ENCODE measurements at places on chromosomes 5 and 9.

DNA sequence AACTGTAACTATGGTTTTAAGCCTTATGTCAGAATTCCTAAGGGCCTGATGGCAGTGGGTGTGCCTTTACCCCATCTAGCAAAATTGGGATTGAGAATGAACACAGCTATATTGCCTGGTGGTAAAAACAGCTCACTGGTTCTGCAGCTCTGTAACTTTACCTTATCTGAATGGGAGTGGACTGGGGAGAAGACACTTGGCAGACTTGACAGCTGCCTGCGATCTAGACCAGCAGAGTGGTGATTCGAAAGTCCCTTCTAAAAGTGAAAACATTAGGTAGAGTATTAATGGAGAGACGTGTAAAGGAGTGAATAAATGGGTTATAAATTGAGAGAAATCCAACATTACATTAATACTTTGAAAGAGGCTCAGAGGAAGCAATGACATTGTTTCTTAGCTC is 289.1 kb upstream of the EDIL3 start:
- no peak for DNase-seq

DNA sequence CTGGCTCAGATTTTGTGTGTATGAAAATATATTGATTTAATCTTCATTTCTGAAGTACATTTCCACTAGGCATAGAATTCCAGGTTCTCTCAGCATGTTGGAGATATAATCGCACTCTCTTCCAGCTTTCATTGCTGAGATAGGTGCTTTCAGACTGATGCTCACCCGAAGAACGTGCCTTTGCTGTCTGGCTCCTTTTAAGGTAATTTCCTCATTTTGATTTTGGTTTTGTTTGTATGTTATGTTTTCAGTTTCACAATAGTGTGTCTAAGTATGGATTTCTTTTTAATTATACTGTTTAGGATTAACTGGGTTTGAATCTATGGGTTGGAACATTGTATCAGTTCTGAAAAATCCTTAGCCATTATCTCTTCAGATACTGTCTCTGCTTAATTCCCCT is 132.0 kb upstream of the NFIB start:
- DNase-seq: no peak

DNA sequence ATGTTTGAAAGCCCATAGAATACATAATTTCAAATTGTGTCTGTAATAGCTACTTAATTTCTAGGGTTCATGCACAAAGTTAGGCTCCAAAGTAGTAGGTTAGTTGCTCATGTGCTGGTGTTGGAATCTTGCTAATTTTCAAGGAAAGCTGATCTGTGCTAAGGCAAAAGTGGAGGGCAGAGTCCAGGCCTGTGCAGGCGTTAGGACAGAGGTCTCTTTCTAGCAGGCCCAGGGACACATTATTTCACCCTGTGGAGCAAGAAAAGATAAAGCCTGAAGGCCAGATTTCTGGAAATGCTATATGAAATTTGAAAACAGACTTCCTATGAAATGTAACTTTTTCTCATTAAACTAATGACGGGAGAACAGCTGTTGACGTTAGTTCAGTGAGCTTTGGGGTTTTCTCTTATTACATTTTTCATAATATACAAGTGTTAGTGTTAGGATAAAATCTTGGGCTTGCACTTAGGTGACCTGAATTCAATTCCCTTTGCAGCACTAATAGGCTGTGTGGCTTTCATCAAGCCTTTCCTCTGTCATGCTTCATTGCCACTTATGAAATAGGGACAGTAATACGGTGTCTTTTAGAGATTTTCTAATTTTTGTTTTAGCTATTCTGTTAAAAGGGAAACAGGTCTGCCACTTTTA is 196.7 kb upstream of the HAPLN1 start:
- DNase-seq: no peak

DNA sequence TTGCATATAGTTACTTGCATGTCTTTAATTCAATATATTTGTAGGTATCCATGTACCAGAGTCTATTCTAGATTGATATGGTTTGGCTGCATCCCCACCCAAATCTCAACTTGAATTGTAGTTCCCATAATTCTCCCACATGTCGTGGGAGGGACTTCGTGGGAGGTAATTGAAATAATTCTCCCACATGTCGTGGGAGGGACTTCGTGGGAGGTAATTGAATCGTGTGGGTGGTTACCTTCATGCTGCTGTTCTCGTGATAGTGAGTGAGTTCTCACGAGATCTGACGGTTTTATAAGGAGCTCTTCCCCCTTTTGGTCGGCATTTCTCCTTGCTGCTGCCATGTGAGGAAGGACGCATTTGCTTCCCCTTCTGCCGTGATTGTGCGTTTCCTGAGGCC is 16.5 kb downstream of the FBXL7 start:
- DNase-seq: no peak

GRCh38 chr5:1034421-1034905 is 25.9 kb downstream of the NKD2 start:
- DNase-seq: no peak

- DNase-seq: no peak
Observed at GRCh38 chr9:127608104-127608966, 3.7 kb upstream of the STXBP1 start.

- DNase-seq: no peak
Observed at GRCh38 chr9:27645161-27645840, 72.0 kb upstream of the C9orf72 start.

DNA sequence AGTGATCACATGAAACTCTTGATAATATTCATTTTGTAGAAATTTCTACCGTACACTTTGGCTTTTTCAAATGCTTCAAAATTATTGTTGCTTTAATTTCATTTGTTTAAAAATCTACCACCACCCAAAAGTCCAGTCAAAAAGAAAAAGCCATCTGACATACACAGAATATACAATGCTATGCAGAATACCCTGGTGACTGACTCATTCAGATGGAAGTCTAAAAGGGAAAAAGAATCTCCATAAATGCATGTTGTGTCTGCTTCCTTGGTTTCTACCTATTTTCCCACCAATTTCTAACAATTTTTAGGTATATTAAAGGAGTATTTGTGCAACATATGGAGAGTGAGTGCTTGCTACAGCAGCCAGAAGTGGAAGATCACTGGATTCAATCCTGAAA is 9.3 kb upstream of the RAPGEF6 start:
- no peak for DNase-seq

DNA sequence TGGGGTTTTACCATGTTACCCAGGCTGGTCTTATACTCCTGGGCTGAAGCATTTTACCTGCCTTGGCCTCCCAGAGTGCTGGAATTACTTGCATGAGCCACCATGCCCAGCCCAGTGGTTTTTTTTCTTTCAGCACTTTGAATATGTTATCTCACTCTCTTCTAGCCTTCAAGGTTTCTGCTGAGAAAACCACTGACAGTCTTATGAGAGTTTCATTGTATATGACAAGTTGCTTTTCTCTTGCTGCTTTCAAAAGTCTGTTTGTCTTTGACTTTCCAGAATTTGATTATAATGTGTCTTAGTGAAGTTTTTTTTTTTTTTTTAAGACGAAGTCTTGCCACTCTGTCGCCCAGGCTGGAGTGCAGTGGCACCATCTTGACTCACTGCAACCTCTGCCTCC is 43.1 kb upstream of the BNIP1 start:
- no peak for DNase-seq

- DNase-seq: peak; percentile 32
Observed at GRCh38 chr5:111016801-111017200, 54.7 kb upstream of the TSLP start.

- DNase-seq: no peak
Observed at GRCh38 chr5:53478411-53479044, 1.9 kb upstream of the FST start.

GRCh38 chr9:12737871-12738270 is 36.9 kb upstream of the LURAP1L start:
- DNase-seq: no peak

DNA sequence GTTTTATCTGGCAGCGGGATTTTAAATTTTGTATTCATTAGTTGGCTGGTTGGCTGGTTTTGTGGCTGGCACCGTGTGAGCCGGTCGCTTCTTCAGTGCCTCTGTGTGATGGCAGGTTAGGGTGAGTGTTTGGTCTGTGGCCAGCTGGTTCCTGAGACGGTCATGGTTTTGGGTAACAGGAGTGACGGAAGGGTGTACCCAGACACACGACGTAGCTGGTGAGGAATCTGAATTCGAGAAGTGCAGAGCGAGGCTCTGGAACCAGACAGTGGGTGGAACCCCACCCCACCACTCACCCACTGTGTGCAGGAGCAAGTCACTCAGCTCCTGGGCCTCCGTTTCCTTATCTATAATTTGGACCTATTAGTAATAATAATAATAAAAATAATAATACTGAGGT is 2.7 kb downstream of the BTNL9 start:
- no peak for DNase-seq

DNA sequence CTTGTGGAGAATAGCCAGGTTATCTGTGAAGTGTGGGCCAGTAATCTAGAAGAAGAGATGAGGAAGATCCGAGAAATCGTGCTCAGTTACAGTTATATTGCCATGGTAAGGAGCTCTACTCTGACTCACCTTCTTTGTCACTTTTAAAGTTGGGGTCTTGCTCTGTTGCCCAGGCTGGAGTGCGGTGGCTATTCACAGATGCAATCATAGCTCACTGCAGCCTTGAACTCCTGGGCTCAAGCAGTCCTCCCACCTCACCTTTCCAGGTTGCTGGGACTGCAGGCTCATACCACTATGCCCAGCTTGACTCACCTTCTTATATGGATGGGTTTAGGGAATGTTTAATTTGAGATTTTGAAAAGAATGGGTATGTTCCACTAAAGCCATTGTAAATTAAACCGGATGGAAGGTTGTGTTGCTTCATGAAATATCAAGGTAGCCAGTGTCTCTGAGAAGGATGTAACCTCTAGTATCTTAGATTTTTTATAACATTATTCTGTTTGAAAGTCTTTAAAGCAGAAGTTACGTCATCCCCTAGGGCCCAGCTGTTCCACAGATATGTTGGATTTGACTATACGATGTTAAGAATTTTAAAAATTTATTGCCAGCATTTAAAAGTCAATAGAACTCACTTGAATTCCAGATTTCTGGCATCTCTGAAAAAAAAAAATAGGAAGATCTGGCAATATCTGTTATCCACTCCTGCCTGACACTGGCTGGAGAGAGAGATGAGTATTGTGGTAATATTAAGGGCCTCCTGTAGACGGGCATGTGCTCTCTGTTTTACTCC is 5.1 kb downstream of the CNOT8 start:
- DNase-seq: no peak

DNA sequence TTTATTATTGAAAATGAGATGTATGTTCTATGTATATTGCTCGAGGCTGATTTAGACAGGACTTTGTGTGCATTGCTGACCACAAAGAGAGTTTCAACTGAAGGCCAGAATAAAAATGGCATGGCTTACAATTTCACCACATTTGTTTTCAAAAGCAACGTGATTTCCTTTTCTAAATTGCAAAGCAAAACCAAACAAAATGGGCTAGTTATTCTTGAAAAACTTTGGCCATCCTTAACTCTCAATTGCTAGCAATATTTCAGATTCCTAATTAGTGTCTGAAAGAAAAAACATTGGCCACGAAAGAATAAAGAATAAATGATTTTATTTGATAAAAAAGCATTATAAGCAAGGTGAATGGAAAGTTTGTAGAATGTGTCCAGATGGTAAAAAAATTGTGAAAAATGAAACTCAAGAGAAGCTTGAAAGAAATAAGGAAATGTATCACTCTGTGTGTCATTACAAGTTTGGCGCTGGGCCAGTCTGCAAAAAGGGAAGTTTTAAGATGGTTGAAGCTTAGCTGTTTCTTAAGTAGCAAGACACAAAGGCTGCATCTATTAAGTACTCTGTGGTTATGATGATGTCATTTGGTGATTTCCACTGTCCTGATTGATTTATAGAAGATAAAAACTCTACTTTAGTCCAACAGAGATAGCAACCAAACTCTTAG is 89.2 kb upstream of the PRLR start:
- DNase-seq: peak; percentile 9

DNA sequence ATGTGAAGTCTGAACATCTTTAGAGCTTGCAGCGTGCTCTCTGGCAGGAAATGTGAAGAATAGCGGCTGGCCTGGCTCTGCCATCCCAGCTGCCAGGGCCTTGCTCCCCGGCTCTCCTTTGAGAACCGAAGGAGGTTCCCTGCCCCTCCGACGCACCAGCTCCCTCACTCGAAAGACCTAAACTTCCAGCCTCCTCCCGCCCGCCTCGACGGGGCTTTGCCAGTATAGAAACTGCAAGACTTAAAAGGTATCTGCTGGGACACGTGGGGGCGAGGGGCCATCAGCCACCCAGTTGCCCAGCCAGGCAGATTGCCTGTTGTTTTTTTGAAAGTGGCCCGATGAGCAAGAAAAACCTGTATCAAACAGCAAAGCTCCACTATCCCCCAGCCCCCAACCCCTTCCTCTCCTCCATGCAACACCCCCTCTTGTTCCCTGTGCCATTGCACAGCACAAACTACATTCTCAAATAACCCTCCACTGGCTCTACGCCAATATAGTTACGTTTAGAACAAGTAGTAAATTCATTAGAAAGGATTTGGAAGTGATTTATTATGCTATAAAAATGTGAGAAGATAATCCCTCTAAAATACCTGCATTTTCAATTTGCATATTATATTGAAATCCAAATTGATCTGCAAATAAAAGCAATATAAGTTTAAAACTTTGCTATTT is 331.9 kb downstream of the MED10 start:
- DNase-seq: no peak

DNA sequence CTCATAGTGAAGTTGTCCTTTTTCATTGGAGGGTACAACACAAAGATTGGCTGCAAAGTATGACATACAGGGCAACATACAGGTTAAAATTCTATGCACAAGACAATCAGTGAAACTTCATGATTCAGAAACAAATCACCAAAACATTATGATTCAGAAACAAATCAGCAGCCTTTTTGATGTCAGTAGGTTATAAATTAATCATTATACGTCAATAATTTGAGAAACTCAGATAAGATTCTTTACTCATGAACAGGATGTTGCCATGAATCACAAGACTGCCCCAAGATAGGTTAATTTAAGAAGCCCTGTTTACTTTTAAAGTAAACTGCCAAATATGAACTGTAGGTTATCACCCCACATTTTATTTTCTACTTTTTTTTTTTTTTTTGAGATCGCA is 62.2 kb upstream of the IL33 start:
- no peak for DNase-seq

GRCh38 chr5:65029178-65029577 is 260.4 kb downstream of the CWC27 start:
- no peak for DNase-seq

- DNase-seq: peak; percentile 58
Observed at GRCh38 chr9:81490605-81491331, 198.6 kb downstream of the TLE1 start.

DNA sequence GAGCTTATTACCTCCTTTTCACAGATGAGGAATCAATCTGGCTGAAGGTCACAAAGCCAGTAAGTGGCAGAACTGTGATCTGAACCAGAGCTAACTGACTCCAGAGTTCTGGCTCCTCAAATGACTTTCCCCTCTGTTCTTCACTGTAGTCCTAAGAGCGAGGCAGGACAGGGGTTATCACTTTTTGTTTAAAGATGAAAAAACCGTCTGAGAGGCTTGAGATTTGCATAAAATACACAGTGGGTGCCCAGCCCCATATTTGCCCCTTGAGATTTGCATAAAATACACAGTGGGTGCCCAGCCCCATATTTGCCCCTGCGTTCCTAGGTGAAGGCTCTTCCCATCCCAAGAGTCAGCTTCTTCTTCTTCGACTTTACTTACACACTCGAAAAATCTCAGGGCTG is 667 bp downstream of the FBXO10 start:
- DNase-seq: no peak

- no peak for DNase-seq
Observed at GRCh38 chr5:125348936-125349831, 602.7 kb upstream of the ZNF608 start.

GRCh38 chr5:113177225-113177624 is 200.6 kb downstream of the DCP2 start:
- no peak for DNase-seq
